ENCODE measurements at places on chromosomes 5 and 9. TPM values are rescaled to one million over a fixed set of nuclear protein-coding genes. Genes with fewer than 3 reads are reported as not detected.

The PCDHGA12 gene
- 4.1 TPM for total RNA-seq

The CYLC2 gene
- not detected for total RNA-seq

The RGS7BP gene
- 1.0 TPM for total RNA-seq

GRCh38 chr5:39934830-39935229 lies 510.1 kb upstream of the DAB2 start:
- H3K4me1 ChIP-seq: no peaks in the 10 kb centered on the region
- H3K27me3 ChIP-seq: peaks cover 7% of the 10 kb centered on the region
- H3K4me3 ChIP-seq: no peak overlapping the region
- no peak overlapping the region for H3K27ac ChIP-seq
- no peaks in the 10 kb centered on the region for H3K36me3 ChIP-seq

Measured in mesothelial cell of epicardium (in vitro differentiated cells).